ENCODE measurements at places on chromosomes 1 and 21.

- no peak for DNase-seq
Measured at GRCh38 chr1:230791986-230792564, 44.9 kb downstream of the CAPN9 start.

DNA sequence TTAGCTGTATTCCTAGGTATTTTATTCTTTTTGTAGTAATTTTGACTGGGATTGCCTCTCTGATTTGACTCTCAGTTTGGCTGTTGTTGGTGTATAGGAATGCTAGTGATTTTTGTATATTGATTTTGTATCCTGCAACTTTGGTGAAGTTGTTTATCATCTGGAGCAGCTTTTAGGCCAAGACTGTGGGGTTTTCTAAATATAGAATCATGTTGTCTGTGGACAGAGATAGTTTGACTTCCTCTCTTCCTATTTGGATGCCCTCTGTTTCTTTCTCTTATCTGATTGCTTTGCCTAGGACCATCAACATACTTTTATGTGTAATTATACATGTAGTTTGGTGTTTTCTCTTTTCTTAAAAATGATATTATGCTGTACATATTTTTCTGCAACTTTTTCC is 27.2 kb downstream of the CD46 start:
- DNase-seq, result no peak

DNA sequence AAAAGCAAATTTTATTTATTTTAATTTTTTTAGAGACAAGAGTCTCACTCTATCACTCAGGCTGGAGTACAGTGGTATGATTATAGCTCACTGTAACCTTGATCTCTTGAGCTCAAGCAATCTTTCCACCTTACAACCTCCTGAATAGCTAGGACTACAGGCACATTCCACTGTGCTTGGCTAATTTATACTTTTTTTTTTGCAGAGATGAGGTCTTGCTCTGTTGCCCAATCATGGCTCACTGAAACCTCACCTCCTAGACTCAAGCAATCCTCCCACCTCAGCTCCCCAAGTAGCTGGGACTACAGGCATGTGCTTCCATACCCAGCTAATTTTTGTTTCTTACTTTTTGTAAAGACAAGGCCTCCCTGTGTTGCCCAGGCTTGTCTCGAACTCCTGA is 49.5 kb downstream of the DR1 start:
- no peak for DNase-seq

- no peak for DNase-seq
Measured at GRCh38 chr1:198776602-198777029, 137.8 kb downstream of the PTPRC start.

DNA sequence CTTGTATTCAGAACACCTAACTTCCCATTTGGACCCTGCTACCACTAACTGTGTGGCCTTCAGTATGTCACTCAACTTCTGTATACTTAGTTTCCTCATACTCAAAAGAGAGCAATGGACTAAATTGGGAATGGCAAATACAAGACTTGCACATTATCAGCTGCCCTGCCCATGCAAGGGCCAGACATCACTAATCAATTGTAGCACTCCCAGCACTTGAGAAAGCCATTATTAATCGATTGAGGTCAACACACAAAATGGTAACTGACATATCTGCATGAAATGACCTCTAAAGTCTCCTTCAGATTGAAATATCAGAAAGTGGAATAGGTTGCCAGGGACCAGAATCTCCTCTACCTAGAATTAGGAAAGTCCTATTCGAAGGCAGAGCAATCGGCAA is 59.2 kb downstream of the MT1HL1 start:
- DNase-seq, result no peak

GRCh38 chr1:53688381-53689102 is 50.4 kb downstream of the GLIS1 start:
- no peak for DNase-seq

- DNase-seq, result no peak
Measured at GRCh38 chr1:24102961-24103360, 9.0 kb downstream of the MYOM3 start.

DNA sequence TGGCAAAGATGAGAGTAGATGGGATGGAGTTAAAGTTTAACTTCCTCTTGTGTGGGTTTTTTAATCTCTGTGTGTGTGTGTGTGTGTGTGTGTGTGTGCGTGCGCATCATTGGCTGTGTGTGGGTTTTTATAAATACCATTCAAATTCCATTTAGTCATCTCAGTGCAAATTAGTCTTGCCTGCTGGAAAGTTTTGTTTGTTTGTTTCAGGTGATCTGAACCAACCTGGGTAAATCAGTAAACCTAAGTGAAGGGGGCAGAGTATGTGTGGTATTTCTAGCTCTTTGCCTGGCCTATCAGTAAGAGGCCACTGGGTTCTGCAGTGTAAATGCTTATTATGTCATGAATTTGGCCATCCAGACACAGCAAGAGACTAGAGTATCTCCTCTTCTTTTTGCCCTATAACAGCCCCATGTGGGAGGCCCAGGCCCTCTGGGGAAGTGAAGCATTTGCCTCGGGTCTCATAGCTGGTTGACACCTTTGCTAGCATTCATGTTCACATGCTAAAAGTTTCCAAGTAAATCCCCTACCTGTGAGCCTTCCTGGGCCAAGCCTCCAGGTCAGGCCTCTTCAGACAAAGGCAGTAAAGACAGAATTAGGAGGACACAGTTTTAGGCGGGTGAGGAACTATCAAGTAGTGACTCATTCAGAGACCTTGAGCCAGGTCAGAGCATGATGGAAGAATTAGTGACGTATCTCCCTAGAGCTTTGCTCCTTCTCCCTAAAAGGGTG is 14.7 kb downstream of the INTS3 start:
- no peak for DNase-seq

DNA sequence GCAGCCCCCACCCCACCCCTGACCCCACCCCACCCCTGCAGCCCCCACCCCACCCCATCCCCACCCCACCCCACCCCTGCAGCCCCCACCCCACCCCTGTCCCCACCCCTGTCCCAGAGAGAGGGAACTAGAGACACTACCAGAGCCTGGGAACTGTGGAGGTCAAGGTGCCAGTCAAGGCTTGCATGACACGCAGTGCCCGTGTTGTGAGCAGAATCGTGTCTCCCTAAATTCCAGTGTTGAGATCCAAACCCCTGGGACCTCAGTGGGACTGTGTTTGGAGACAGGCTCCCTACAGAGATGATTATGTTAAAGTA is 18.4 kb upstream of the SUMO3 start:
- no peak for DNase-seq

- DNase-seq, result no peak
Measured at GRCh38 chr1:41537251-41537650, 52.8 kb upstream of the EDN2 start.

DNA sequence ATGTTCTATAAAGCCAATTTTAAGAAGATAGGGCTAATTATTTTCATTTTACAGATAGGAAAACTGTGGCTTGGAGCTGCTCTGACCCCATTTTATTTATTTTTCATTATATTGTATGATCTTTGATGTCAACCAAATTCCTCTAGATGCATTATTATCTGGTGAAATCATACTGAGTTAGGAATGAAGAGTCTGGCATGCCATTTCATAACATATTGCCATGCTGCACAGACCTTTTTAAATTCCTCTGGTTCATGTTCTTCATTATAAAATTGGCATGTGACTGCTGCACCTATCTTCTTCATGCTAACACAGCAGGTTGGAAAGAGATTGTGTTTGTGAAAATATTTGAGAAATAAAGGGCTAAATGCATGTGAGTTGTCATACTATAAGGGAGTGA is 12.7 kb downstream of the PRRX1 start:
- DNase-seq, result no peak

DNA sequence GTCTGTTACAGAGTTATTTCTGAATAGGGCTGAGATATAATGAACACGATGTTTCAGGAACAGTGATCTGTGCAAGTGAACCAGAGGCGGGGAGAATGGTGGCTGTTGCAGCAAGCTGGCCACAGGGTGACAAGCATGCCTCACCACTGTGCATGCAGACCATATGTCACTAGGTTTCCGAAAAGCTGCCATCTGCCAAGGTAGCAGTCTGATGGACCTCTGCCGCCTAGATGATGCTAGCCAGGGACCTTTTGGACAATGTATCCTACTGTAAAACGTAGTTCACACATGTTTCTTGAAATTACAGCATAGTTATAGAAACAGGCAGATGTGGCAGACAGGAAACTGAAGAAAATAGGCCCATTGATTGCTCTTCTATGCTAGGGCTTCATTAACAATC is 204.2 kb upstream of the RRP15 start:
- DNase-seq, result no peak

GRCh38 chr1:231522038-231522437 is 6.4 kb upstream of the TSNAX start:
- no peak for DNase-seq

- no peak for DNase-seq
Measured at GRCh38 chr1:61241411-61241838, 159.1 kb downstream of the NFIA start.

DNA sequence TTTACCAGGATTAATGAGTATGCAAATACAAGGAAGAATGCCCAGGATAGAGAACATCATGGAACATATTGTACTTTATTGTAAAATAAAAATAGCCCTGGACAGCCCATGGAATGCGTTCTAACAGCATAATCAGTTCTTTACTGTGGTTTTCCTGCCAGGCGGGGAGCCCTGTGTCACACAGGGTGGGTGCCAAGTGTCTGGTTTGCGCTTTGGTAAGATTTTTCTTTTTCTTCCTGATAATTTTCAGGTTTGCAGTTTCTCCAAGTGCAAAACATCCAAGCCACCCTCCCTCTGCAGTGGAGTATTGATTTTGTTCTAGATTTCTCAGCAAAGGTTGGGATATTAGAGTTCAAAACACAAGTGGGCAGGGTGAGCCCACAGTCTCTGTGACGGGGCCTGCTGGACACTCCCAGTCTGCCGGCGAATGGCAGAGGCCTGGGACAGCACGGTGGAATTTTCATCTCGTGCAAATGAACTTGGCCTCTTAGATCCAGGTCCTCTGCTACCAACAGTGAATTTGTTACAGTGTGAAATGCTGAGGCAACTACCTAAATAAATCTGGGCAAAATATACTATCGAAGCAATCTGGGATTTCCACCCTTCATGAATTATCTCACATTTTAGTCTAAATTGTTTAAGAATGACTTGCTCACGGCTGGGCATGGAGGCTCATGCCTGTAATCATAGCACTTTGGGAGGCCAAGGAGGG is 15.6 kb upstream of the KCNJ15 start:
- DNase-seq, result no peak

- DNase-seq, result no peak
Measured at GRCh38 chr1:190754666-190755065, 277.0 kb upstream of the BRINP3 start.

DNA sequence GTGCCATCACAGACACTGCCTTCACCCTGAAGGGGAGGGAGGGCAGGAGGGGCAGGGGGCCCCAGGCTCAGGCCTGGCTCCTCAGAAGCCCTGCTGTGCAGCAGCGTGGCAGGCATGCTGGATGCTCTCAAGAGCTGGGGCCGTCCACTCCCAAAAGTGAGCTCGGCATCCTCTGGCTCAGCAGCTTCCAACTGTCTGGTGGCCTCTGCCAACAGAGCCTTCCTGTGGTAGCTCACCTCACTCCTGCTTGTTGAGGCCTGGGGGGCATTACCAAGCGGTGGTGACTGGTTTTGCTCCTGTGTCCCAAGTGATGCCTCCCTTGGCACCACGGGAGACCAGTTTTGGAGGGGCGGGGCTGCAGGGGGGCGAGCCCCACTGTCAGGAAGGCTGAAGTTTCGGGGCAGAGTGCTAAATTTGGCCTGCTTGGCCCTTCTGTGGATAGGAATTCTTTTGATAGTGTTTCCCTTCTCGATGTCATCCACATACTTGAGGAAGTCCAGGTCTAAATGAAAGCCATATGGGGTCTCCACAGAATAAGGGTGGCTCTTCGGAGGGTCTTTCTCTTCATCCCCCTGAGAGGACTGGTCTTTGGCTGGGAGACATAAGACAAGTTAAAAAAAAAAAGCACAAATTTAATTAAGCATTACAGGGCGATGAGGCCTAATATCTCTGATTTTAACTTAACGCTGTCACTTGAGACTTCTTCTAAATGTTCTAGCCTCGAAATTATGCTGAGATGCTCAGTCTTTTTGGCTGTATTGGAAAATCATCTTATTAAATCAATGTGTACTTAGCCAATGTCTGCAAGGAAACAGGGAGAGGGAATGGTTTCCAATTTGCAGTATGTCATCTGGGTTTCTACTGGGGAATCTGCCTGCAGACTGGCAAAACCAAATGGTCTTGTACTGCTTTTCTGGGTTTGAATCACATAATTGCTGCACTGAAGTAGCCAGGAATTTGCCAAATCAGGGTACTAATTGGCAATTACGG is 44.4 kb downstream of the KANK4 start:
- DNase-seq, result no peak

GRCh38 chr1:119160866-119161265 is 20.4 kb upstream of the WARS2 start:
- DNase-seq, result no peak

DNA sequence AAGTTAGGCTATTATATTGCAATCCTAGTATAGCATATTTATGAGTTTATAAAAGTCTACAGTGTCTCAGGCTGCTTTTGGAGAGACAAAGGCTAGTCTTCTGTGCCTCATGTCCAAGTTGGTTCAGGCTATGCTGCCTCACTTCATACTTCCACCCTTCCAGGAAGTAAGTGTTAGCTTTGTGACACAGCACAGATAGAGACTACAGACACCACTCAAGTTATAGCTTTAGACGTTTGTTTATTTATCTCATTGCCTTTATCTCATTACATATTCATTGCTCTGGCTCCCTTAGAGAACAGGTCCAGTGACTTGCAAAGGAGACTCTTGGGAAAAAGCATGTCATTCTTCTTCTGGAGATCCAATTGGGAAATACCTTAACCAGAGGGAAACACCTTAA is 22.6 kb upstream of the GBP4 start:
- DNase-seq, result no peak

GRCh38 chr1:234953655-234954405 is 174.8 kb downstream of the TOMM20 start:
- no peak for DNase-seq

DNA sequence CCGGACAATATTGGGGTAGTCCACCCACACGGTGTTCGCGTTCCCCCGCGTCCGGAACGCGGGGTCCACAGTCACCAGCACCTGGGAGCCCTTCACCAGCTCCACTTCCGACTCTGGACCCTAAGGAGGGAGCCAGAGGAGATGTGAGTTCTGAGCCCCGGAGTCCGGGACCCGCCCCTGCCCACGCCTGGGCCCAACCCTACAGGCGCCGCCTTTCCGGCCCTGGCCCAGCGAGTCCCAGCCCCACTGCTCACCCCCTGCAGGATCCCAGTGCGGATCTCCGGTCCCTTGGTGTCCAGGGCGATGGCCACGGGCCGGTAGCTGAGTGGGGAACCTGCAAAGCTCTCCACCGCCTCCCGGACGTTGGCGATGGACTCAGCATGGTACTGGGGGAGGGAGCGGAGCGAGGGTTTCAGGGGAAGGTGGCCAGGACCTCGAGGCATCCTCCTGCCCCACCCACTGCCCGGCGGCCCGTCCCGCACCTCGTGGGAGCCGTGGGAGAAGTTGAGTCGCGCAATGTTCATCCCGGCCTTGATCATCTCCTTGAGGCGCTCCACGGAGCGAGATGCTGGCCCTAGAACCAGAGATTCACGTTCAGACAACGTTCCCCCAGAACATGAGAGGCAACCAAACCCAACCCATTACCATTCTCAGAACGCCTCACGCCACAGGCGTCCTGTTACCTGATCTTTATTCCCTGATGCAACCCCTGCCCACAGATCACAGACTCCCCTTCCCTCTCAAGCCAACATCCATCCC is 5.9 kb downstream of the PKLR start:
- no peak for DNase-seq

All from activated CD8-positive, alpha-beta memory T cell treated with anti-CD3 and anti-CD28 coated beads for 1 hour (primary cell).